ENCODE measurements at places on chromosomes 6 and 20.

DNA sequence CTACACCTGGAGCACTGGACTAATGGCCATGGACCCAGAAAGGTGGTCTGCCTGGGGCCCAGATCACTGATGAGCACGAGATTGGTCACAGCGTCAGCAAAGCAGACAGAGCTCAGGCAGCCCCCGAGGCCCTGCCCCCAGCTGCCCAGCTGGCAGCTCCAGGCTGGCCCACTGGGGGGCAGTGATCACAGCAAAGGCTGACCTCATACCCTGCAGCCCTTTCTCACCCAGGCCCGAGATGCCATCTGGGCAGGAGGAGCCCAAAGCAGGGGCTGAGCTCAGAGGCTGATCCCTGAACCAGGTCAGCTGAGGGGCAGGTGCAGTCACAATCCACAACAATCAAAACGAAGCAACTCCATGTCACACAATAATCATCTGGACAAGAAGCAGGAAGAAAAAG is 4.1 kb downstream of the MAP1LC3A start:
- DNase-seq, result peak; percentile 30

GRCh38 chr6:129667621-129668020 is 42.4 kb downstream of the ARHGAP18 start:
- DNase-seq, result peak; percentile 46

- no peak for DNase-seq
Measured at GRCh38 chr6:2240961-2241360, 4.4 kb downstream of the GMDS start.

GRCh38 chr20:62911701-62912280 is 14.5 kb downstream of the DIDO1 start:
- DNase-seq, result no peak

- no peak for DNase-seq
Measured at GRCh38 chr6:71766796-71767195, 119.6 kb upstream of the RIMS1 start.
